ENCODE measurements at places on chromosomes 4 and X.

DNA sequence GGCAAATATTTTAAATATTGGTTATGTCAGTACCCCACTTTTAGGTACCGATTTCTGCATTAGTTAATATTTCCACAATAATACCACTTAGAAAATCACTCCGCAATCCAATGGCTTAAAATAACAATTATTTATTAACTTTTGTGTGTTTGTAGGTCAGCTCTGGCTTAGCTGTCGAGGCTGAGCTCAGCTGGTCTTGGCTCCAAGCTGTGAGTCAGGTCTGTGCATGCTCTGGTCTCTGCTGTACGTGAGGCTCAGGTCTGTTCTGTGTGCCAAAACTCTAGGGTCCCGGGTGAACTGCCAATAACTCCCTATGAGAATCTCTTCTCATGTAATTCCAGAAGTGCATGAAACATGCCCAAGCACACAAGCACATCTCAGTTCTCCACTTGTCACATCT is 245.8 kb upstream of the GK2 start:
- no peak for DNase-seq

DNA sequence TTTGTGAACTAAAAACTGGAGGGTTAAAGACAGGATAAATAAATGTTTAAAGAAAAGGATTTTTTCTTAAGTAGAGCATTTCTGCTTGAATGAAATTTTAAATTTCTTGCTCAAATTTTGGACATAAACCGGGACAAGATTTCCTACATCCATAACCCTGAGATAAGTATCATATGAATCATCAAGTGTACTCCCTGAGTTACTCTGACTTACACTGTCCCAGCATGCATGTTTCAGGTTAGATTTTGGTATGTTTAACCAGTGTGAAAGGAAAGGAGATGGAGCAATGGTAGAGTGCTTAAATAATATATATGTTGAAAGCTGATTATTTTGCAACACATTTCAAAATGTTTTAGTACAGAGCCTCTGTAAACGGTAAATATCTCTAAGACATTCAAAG is 175.2 kb downstream of the ADGRL3 start:
- no peak for DNase-seq

GRCh38 chr4:40168070-40168469 is 28.8 kb upstream of the RHOH start:
- no peak for DNase-seq

GRCh38 chrX:46687619-46688018 is 71.3 kb downstream of the SLC9A7 start:
- no peak for DNase-seq

GRCh38 chr4:105989485-105990242 is 94.4 kb downstream of the NPNT start:
- DNase-seq: no peak
